ENCODE measurements at places on chromosomes 11 and 22. TPM values are rescaled to one million over a fixed set of nuclear protein-coding genes. Genes with fewer than 3 reads are reported as not detected.

DNA sequence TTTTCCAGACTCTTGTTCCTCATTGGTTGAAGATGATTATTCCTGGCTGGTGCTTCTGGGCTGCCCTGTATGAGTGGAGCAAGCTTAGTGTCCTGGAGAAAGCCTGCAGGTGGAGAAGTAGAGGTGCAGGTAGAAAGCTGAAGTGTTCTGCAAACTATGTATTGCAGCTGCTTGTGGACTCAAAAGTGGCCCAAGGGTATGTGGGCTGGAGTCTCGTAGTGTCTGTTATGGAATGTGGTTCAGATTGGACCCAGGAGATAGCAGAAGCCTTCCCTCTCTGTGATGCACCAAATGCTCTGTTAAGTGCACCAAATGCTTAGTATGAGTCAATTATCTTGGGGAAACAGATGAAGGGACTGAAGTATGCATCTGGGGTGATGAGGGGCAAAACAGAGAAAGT, 122.8 kb upstream of the CCDC90B start:
- DNase-seq, result no peak
- H3K27me3 ChIP-seq, result no peaks in the 10 kb centered on the region
- no peak overlapping the region for H3K4me3 ChIP-seq
- H3K4me1 ChIP-seq, result no peaks in the 10 kb centered on the region
- no peaks in the 10 kb centered on the region for H3K36me3 ChIP-seq

GRCh38 chr22:40412441-40412840, 42.0 kb downstream of the SGSM3 start:
- DNase-seq, result no peak
- no peak overlapping the region for H3K4me3 ChIP-seq
- peaks cover 13% of the 10 kb centered on the region for H3K36me3 ChIP-seq

Gene UCP3
- total RNA-seq, result 2.8 TPM

DNA sequence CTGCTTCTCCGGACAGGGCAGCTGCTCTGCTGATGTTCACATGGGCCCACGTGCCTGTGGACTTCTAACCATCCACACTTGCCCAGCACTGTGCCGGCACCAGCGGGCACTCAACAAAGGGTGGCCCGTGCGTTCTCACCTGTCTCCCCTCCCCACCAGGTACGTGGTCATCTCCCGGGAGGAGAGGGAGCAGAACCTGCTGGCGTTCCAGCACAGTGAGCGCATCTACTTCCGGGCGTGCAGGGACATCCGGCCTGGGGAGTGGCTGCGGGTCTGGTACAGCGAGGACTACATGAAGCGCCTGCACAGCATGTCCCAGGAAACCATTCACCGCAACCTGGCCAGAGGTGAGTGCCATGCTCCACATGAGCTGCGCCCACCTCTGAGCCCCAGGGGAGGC, 66.7 kb downstream of the SYT13 start:
- H3K27ac ChIP-seq, result no peak overlapping the region
- no peaks in the 10 kb centered on the region for H3K36me3 ChIP-seq
- no peak overlapping the region for H3K4me3 ChIP-seq
- no peak for DNase-seq
- H3K27me3 ChIP-seq, result no peaks in the 10 kb centered on the region

DNA sequence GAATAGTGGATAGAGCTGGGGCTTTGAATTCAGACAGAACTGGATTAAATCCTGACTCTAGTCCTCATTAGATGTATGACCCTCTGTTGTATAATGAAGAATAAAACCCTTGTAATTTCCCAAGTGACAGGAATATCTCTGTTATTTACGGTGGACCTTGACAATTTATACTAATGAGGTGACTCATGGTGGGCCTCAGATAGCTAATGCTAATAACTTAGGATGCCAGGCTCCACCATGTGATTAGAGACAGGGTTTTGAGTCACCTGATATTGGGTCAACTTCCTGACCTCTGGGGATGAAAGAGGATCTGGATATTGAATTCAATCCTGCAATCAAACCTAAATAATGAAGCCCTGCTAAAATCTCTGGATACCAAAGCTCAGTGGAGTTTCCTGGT, 33.6 kb downstream of the OSBP start:
- no peaks in the 10 kb centered on the region for H3K4me1 ChIP-seq
- DNase-seq, result no peak
- no peak overlapping the region for H3K4me3 ChIP-seq
- no peaks in the 10 kb centered on the region for H3K27me3 ChIP-seq
- H3K36me3 ChIP-seq, result peaks cover 32% of the 10 kb centered on the region

All from CD8-positive, alpha-beta memory T cell (primary cell).